ENCODE measurements at places on chromosomes 1 and 21.

- DNase-seq = no peak
Measured at GRCh38 chr21:40618191-40618973, 228.6 kb downstream of the DSCAM start.

DNA sequence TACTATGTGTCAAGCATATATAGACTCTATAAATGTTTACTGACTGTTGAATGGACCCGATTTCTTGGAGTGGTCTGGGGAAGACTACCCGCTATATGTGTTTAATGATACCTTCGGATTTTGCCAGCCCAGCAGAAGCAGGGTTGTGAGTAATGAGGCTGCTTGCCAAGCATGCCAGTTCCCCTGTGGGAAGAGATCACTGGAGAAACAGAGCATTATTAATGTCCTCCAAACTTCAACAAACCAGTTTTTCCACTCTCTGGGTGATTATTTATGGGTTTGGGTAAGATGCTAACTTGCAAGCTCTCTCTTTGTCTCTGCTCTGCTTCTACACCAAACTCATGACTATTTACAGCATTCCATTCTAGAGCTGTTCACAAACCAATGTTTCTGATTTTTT, 25.1 kb upstream of the PHGDH start:
- DNase-seq = no peak

DNA sequence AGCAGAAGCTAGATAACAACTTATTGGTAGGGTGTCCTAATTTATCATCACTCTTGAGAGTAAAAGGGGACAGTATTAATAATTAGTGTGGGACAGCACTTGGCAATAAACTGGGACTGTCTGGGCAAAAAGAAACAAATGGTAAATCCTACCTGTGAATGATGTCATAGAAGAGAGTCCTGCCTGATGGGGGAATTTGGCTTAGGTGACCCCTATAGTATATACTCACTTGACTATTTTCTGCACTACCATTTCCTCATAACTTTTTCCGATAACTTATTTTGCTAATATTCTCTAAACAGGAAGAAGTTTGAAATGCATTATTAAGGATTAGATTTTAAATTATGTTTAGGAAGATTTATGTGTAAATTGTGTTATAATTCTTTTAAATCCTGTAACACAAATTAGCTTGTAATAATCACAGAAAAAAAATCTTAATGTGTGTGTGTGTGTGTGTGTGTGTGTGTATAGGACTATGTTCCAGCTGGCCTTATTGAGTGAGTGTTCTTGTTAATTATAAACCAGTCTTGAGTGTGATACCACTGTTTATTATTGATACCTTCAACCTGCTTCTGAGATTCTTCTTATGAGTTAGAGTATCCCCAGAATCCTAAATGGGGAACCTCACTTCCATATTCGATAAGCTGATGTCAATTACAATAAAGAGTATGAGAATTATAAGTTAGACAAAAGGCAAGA, 144.2 kb upstream of the C1orf105 start:
- no peak for DNase-seq

DNA sequence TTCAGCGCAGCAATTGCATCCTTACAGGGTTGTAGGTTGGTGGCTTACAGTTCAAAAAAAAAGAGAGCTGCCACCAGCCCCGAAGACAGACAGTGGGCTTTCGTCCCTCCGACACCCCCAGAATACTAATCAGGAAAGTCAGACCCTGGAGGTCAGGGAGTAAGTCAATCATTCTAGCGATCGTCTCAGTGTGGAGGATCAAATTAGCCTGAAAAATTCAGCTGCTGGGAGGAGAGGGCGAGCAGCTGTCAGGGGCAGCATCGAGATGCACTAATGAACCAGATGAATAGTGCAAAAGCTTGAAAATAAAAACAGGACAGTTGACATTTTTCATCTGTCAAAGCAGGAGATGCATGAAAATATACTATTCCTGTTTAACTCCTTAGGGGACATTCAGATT, 138.4 kb downstream of the NEK7 start:
- DNase-seq = no peak

DNA sequence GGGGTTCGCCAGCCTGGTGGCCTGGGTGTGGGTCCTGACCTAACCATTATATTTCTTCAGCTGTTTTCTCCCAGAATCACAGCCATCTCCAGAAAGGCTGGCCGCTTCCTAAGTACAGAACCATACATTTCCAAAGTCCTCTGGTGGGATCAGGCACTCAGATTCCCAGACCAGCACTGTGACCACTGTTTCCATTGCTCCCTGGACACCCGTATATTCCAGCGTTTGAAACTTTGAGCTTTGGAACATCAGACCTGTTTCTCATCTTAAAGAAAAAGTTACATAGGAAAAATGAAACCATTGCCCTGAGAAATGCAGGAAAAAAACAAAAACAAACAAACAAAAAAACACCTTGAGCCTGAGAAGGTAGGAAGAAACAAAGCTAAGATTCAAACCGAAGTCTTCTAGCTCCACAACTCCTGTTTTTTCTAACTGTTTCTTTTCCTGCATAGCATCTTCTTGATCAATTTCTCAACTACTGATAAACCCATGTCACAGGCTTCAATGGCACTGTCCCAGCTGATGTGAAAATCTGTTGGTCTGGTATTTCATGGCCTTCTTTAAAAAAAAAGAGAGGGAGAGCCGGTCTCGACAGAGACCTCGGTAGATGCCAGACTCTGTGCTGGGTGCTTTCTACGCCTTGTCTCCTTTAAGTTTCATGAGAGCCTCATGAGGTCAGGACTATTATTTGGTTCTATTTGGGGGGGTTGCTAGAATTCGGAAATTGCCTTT, 221.3 kb downstream of the TOMM20 start:
- DNase-seq = no peak

DNA sequence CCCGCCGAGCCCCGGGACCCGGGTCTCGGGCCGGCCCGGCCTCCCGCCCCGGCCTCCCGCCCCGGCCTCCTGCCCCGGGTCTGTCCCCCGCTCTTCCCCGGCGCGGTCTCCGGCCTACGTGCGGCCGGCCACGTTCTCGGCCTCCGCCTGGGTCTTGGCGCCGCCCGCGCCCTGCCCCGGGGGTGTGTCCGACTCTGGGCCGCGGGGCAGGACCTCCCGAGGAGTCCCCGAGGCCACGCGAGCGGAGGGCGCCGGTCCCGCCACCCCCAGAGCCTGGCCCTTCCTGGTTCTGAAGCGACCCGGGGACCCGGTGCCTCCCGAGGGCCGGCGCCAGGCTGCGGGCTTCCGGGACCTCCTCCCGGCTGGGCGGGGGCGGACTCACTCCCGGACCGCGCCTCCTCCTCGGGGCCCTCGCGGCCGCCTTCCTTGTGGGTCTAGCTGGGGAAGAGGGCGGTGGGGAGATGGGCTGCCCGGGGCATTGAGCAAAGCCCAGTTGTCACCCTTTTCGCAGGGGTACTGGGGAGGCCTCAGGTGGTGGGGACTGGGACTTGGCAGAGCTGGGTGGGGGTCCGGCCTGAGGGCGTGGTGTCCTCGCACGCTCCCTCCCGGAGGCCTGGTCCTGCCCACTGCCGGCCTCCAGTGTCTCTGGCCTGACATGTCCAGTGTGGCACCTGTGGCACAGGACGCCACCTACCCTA, 558 bp downstream of the PFKL start:
- DNase-seq = peak; percentile 47
